ENCODE measurements at places on chromosomes 6 and 20.

GRCh38 chr6:135325624-135326424, 144.7 kb downstream of the MYB start:
- peak; percentile 88 for DNase-seq

- DNase-seq, result no peak
Measured at GRCh38 chr6:162306616-162307015, 420.9 kb downstream of the PRKN start.

DNA sequence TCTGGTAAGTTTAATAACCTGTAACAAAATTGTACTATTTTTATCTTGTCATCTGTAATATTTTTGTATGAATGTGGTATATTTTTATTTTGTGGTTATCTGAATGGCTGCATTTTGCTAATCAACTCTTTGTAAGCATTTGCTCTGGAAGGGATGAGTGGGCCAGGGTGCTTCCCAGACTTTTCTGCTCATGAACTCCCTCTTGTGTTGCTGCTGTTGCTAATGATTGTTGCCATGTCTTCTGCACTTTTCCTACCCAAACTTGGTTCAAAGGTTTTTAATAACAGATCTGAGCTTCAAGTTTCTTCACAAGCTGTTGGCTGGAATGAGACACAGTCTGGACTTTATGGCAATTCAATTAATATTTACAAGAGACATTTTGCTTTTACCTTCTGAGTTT, 1005.7 kb downstream of the HACE1 start:
- no peak for DNase-seq

- no peak for DNase-seq
Measured at GRCh38 chr6:55450005-55450404, 122.7 kb downstream of the GFRAL start.

All from hematopoietic multipotent progenitor cell treated with erythropoietin and hydrocortisone succinate and interleukin-3 and kit ligand, for 6 days (in vitro differentiated cells).